ENCODE measurements at places on chromosomes 5 and 9.

DNA sequence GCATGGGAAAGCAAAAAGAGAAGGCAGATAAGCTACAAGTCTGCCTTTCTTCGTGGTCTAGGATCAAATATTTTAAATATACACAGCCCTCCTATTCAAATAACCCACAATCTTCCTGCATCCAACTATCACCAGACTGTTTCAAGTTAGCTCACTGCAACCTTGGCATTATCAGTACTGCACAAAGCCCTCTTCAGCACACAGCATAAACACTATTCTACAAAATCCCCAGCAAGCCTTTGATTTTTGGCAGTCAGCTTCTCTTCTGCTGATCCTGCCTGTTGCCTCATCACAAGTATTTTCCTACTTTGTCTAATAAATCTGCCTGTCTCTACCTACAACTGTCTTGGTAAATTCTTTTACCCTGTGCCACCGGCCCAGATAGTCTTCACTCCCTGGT lies 142.9 kb downstream of the COX7C start:
- no peak for DNase-seq

DNA sequence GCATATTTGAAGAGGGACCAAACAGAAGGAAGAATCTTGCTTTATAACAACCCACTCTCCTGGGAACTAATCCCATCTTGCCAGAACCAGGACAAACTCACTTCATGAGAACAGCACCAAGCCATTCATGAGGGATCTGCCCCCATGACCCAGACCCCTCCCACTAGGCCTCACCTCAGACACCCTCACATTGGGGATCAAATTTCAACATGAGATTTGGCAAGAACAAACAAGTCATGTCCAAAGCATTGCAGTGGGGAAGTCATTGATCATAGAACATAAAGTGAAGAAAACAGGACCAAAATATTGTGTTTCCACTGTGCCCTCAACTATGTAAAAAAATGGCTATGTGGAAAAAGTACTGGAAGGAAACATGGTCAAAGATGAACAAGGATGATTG lies 43.9 kb downstream of the MAP1B start:
- DNase-seq = no peak

- DNase-seq = no peak
Measured at GRCh38 chr9:14497476-14497875, 183.5 kb upstream of the NFIB start.

DNA sequence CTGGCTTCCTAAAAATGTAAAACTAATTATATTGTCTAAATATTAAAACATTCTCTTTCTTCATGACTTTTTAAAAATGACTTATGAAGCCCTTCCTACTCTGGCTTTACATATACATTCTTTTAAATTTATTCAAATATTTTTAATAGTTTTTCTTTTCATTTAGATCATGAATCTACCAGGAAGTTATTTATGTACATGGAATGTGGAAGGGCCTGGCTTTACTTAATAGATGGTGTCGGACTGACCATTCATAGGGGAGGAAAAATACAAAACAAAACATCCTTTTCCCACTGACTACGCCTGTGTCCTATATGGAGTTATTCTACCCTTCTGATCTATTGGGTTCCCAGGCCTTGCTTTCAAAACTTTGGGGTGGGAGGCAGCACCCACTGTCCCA lies 129.8 kb downstream of the MACROH2A1 start:
- DNase-seq = no peak

GRCh38 chr5:66494437-66494836 lies 101.8 kb upstream of the MAST4 start:
- no peak for DNase-seq

GRCh38 chr5:171549274-171549673 lies 129.8 kb downstream of the FGF18 start:
- DNase-seq = no peak

DNA sequence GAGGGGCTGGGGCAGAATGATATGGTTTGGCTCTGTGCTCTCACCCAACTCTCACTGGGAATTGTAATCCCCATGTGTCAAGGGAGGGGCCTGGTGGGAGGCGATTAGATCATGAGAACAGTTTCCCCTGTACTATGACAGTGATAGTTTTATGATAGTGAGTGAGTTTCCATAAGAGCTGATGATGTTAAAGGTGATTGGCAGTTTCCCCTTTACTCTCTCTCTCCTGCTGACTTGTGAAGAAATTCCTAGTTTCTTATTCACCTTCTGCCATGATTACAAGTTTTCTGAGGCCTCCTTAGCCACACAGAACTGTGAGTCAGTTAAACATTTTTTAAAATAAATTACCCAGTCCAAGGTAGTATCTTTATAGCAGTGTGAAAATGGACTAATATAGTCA lies 120.4 kb upstream of the CDH9 start:
- no peak for DNase-seq

GRCh38 chr5:40798801-40799210 lies 632 bp upstream of the PRKAA1 start:
- no peak for DNase-seq

DNA sequence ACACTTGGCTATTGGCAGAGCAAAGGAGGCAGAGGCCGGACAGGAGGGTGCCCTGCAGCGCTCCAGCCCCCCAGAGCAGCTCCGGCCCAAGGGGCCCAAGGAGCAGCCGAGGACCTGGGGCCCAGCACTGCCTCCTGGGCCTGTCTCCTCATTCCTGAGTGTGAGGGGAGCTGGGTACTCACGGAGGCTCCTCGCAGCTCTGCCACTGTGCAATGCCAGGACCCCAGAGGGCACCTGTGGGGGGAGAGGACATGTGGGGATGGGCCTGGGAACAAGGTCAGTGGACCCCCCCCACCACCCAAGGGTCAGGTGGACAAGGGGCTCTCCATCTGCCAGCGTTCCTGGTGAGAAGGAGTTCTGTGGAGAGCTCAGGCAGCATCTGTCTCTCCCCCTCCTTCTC lies 192.6 kb upstream of the PPP1R26 start:
- no peak for DNase-seq

DNA sequence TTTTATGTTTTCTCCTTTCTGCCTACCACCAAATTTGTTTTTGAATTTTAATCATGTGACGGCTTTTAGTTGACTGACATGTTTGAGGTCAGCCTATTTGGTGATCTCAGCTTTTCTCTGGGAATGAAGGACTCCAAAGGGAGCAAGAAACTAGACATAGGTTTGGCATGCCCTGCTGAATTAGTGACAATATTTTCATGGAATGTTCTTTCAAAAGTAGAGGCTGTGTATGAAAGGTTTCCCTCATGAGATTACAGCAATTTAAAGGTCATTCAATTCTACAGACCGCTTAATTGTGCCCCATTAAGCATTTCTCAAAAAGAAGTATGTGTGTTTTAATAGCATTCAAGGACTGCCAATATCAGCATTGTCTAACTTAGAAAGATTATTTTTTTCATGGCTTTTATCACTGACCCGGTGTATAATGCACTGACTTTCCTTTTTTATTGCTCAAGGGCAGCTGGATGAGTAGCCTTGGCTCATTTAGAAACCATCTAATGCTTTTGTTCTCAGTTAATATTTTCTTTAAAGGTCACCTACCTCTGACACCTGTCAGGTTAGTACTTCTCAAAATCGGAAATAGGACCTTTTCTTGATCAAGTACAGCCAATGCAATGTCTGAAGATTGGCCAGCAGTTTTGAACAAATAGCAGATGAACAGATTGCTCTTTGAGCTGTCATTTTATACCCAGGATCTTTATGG lies 8.1 kb upstream of the MLLT3 start:
- DNase-seq = no peak

DNA sequence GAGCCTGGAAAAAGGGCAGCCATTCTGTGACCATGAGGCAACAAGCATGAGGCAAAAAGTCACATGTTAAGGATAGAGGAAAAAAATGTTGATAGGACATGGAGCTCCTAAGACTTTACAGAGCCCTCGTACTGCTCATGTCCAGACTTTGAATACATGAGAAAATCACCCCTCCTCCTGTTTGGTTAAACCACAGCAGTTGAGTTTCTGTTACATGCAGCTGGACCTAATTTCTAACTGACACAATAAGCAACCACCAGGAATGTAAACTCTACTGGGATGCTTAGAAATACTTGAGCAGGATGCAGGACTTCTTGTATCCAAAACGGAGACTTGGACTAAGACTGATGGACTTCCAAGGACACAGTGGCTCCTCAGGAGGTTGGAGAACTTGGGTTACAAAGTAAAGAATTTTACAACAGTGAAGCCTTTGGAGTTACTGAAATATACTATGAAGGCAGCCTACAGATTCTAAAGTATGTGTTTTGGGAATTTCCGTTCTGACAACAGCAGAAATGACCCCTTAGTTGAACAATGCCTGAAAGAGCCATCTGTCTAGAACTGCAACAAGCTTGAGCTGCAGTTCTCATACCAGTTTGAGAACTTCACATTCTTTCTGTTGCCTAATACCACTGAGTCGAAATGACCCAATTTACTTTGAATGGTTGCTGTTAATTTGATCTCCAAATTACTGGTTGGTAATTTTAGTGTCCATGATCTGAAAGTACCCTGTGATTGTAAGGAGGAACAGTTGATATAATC lies 268.9 kb downstream of the PIK3R1 start:
- DNase-seq = peak; percentile 30

DNA sequence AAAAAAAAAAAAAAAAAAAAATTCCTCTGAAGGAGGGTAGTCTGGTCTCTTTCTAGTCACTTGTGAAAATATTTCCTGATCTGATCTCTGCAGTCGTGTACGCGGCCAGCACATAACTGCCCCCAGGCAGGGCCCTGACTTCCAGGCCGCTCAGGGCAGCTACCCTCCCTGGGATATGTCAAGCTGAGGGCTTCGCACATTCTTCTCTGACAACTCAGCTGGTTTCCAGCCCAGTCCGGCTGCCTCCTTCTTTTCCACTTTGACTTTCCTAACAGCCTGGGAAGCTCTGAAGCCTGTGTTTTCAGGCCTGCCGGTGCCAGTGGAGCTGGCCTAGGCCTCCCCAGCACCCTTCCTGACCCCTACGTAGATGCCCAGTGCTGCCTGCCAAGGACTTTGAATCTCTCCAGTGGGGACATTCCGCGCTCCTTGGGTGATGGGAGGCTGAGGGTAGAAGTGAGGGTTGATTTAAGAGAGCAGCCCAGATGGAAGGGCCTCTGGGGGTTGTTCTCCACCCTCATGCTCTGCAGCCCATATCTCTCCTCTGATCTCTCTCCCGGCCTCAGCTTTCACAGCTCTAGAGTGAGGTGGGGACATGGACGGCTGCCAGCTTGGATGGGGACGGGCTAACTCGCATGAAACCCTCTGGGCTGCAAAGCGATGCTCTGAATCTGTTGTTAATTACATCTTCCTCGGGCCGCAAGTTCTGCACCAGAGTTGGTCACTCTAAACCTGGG lies 20.7 kb downstream of the COL5A1 start:
- peak; percentile 74 for DNase-seq

GRCh38 chr9:130268521-130269211 lies 3.1 kb downstream of the HMCN2 start:
- DNase-seq = no peak

DNA sequence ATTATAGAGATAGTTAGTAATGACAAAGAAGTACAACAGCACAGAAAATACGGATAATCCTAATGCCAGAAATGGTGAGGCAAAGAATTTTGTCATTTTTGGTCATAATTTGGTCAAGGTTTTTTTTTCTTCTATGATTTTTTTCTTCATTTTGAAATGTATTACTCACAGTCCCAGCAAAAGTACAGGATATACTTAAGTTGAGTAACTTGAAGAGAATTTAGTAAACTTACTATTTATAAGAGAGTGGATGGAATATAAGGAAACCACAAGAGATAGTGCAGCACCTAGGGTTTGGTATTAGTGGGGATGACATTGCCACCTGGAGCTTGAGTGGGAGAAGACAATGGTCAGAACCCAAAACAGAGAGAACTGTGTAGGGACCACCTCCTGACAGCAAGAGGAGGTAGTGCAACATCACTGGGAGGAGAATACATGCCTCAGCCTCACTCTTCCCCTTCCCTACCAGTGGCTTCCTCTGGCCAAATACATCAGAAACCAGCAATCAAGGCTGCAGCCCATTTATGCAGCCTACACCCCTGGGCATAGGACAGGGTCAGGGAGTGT lies 434.5 kb upstream of the TRPC7 start:
- DNase-seq = no peak

DNA sequence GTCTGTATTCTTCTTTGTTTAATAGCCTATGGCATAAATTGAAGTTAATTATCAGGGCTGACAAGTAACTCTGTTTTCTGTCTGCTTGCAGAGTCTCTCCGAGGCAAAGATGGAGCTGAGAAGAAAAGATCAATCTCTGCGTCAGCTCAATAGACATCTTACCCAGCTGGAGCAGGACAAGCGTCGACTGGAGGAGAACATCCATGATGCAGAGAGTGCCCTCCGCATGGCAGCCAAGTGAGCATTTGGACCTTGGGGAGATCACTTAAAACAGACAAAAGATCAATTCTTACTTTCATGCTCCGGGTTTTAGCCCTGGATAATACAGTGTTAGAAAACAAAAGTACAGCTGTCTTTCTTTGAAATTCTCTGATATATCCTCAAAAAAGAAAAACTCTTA lies 293.8 kb downstream of the CCDC171 start:
- peak; percentile 70 for DNase-seq

DNA sequence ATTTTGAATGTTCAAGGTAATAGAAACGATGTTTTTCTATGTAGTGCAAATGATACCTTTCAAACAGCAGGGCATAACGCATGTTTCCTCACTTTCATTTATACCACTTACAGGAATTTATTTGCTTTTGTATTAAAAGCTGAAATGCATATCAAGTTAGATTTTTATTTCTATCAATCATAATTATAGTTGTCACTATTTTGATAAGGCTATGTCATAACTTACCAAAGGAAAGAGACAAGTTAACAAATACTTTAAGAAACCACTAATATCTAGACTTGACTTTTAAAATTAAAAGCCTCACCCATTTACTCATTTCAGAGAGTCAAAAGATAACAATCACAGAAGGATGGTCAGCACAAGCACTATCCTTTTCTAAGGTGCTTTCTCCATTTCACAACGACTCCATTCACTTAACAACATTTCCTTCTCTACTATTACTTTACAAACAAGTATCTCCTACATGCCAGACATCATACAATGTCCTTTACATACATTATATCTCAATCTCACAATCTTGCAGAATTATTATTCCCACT lies 12.6 kb downstream of the ERP44 start:
- no peak for DNase-seq

DNA sequence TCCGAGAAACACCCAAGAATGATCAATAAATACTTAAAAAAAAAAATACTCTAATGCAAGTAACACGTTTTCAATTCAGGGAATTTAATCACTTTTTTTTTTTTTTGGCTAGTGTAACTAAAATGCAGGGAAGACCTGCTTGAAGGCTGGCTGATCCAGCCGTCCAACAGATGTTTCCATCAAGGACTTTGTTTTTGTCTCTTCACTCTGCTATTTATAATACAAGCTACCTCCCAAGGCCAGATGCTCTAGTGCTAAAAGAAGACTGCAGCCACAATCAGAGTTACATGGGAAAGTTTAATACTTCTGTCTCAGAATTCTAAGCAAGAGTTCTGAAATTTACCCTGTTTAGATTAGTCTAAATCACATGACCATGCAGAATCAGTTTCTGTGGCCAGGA lies 14.5 kb downstream of the TBCA start:
- DNase-seq = no peak

DNA sequence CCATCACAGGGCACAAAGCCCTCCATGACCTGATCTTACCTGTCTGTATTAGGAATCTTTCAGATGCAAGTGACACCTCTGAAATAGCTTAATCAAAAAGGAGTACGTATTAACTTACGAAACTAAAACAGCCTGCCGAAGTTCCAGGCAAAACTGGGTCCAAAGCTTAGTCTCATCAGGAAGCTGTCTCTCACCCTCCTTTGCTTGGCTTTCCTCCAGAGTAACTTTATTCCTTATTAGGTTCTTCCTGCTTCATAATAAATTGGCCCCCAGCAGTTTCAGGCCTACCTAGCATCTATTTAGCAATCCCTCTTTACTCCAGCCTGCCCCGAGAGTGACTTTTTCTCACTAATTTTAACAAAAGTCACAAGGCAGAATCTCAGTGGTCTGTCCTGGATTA lies 58.4 kb upstream of the STK32A start:
- no peak for DNase-seq

- DNase-seq = no peak
Measured at GRCh38 chr5:173309731-173310130, 18.5 kb downstream of the STC2 start.
